Common myeloid progenitor, CD34-positive (primary cell): ENCODE measurements at places on chromosomes 11 and 22.
A peak's percentile ranks its signal among the peaks of the same experiment; 100 is the strongest.

DNA sequence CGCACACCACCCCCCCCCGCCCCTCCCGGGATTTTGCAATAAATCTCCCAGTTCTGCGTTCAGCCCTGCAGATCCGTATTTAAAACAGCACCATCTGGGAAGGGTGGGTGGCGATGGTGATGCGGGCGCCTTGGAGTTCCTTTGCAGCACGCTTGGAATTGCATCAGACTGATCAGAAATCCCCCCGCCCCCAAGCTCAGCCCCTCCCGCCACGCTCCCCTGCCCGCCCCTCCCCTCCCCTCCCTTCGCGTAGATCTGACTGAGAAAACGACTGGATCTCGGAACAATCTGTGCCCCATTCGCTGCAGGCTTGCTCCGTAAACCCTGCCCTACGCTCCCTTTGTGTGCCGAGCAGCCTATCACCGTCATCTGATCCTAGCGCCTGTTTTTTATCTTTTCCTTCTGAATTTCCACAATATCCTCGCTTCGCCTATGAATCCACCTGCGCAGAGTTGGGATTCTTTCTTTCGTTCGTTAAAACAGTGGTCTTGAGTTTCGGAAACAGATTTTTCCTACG lies 18.1 kb upstream of the BDNF start:
- DNase-seq = no peak

DNA sequence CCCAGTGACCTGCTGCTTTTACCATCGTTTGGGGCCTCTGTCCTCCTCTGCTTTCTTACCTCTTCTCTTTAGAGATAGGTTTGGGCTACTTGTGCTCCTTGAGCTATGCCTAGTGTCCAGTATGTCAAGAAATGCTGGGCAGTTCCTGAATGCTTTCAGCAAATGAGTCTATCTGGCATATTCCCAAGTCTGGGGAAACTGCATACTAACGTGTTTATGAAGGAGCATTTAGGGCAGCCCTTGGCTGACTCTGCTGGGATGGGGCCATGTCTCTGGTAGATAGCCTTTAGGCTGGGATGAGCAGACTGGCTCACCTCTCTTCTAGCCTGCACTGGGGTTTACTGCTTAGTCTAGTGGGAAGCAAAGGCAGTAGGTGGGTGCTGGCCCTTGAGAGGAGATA lies 43.7 kb upstream of the SUSD2 start:
- DNase-seq = no peak

GRCh38 chr11:65778431-65778900 lies 2.3 kb downstream of the AP5B1 start:
- DNase-seq = no peak

GRCh38 chr11:115256397-115257197 lies 247.6 kb downstream of the CADM1 start:
- DNase-seq = no peak

GRCh38 chr11:84145616-84146185 lies 859.5 kb upstream of the CCDC90B start:
- no peak for DNase-seq

- peak; percentile 56 for DNase-seq
Observed at GRCh38 chr22:19022755-19023154, 86.7 kb upstream of the PRODH start.

GRCh38 chr11:118088531-118088930 lies 1.8 kb upstream of the SMIM35 start:
- DNase-seq = peak; percentile 96

DNA sequence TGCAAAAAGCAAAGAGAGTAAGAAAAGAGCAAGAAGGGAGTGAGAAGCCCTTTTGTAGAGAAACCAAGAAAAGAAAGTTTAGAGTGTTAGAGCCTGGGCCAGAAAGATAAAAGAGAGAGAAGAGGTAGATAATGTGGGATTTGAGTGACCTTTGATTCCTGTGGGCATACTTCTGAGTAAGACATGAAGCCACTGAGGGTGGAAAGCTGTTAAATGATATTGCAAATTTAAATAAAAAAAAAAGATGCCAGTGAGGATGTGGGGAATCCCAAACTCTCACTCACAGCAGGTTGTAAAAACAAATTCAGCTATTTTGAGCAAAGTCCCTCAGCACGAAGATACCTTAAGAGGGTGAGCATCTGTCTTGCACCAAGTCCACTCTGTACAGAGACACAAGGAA lies 59.4 kb upstream of the TOP3B start:
- DNase-seq = no peak

- no peak for DNase-seq
Observed at GRCh38 chr11:66542362-66542761, 3.5 kb downstream of the ZDHHC24 start.

DNA sequence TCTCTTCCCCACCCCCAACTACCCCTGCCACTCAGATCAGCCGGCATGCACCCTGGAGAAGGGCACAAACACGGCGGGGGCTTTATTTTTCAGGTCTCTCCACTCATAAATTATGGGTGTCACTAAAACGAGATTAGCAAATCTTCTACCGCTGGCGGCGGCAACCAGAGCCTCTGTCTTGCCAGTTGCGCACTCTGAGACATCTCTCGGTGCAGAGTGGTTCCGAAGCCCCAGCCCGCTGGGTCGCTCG lies 125.3 kb upstream of the C11orf58 start:
- no peak for DNase-seq

DNA sequence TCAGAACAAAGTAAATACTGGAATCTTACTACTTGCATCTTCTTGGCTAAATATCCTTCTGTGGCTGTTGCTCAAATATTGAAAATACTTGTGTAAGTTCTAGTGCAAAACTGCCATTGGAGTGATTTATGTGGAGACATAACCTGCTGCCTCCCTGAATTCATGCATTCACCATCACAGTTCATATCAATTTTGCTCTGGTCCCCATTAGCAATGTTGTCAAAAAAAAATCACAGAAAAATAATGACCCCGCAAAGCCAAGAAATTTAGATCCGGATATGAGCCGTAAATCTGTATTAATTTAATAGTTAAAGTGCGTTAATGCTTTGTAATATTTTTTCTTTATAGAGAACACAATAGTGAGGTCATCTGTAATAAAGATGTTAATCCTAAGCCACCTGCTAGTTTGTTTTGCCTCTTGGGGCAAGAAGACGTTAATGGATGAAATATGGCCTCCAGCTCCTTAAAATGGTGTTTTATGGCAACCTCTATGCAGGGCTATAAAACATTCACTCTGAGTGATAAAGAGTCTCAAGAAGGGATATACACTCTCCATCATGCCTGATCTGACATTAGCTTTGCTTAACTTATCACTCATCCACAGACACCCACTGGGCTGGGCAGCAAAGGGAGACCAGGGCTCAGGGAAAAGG lies 255.9 kb downstream of the INSC start:
- DNase-seq = no peak

DNA sequence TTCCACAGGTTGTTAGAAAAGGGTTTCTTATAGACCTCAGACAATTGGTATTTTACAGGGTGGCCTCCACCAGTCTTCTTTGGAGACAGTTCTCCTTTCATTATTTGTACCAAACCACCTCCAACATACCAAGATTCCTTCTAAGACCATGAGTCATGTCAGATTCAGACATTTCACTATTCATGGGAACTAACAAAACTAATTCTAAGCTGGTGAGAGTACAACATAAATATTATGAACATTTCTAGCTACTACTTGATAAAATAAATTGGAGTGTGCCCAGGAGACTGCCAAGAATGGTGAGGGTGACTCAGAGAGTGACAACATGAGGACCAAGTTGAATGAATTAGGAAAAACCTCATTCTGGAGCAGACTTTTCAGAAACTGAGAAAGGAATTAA lies 494.6 kb upstream of the LRRC4C start:
- DNase-seq = no peak

DNA sequence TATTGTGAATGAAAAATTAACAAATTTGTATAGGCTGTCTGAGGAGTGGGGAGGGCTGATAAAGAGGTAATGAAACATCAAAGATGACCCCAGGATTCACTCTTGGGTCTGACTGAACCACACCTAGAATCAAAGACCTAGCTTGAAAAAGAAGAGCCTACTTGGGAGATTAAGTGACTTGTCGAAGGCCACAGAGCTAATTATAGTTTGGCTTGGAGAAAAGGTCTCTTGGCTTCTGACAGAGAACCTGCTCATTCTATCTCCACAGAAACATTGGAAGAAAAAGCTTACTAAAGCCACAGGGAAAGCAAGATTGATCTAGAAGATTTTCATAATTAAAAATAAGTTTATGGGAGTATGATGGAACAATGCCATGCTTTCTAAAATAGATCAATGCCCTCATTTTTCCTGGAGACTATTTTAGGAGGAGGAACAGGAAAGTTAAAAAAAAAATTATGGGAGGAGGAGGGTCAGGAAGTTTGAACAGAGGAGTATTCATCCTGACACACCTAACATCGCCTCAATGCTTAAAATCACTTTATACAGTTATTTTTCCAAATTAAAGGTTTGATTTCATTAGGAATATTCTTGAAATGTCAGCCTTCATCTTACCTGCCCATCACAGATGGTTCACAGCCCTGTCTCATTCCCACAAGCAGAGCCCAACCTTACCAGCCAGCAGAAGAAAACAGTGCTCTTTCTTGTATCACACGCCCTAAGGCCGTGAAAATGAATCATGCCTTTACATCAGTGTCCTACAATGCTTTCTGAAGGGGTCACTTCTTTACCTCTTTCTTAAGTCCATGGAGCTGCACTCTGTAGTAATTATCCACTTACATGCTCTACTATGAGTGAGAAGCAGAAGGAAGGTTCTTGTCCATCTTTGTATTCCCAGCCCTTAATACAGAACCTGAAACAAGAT lies 231.1 kb upstream of the MPPED2 start:
- no peak for DNase-seq

- DNase-seq = no peak
Observed at GRCh38 chr11:111456859-111457730, 55.1 kb downstream of the BTG4 start.

GRCh38 chr11:969651-970205 lies 44.1 kb downstream of the AP2A2 start:
- DNase-seq = no peak

GRCh38 chr11:76510060-76511047 lies 65.5 kb downstream of the EMSY start:
- DNase-seq = no peak

- no peak for DNase-seq
Observed at GRCh38 chr11:37280200-37280599, 682.2 kb upstream of the RAG2 start.

- peak; percentile 55 for DNase-seq
Observed at GRCh38 chr11:129881570-129882170, 13.7 kb downstream of the NFRKB start.

- DNase-seq = no peak
Observed at GRCh38 chr11:110582728-110583432, 129.4 kb downstream of the ARHGAP20 start.

DNA sequence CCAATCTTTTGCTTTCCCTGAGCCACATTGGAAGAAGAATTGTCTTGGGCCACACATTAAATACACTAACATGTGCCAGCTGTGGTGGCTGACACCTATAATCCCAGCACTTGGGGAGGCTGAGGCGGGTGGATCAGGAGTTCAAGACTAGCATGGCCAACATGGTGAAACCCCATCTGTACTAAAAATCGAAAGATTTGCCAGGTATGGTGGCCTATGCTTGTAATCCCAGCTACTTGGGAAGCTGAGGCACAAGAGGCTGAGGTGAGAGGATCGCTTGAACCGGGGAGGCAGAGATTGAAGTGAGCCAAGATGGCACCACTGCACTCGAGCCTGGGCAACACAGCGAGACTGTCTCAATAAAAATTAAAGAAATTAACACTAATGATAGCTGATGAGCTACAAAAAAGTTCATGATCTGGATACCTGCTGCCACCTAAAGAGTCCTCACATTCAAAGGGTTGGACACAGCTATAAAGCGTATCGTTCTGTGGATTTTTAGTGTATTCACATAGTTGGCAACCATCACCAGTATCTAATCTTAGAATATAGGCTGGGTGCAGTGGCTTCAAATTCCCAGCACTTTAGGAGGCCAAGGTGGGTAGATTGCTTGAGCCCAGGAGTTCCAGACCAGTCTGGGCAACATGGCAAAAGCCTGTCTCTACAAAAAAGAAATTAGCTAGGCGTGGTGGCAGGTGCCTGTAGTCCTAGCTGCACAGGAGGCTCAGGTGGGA lies 3.4 kb upstream of the LDHC start:
- no peak for DNase-seq

- DNase-seq = no peak
Observed at GRCh38 chr11:5605849-5606248, 9.4 kb downstream of the TRIM6 start.

DNA sequence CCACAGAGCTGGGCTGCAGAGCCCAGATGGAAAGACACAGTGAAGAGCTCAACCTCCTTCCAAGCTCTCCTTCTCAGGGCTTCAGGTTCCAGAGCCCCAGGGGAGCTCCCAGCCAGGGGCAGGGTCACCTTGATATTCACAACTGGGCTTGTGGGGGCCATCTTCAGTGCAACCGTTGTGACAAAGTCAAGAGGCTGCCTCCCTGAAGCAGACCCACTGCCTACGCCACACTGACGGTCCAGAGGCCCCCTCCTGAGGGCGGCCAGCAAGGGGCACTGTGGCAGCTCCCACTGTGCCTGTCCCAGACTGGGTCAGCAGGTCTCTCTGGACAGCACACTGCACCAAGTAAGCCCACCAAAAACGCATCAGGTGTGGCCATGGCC lies 84.1 kb downstream of the DGCR2 start:
- no peak for DNase-seq

GRCh38 chr11:2666828-2667570 lies 32.8 kb downstream of the KCNQ1OT1 start:
- DNase-seq = no peak

- DNase-seq = no peak
Observed at GRCh38 chr11:26983645-26984044, 10.3 kb upstream of the FIBIN start.

DNA sequence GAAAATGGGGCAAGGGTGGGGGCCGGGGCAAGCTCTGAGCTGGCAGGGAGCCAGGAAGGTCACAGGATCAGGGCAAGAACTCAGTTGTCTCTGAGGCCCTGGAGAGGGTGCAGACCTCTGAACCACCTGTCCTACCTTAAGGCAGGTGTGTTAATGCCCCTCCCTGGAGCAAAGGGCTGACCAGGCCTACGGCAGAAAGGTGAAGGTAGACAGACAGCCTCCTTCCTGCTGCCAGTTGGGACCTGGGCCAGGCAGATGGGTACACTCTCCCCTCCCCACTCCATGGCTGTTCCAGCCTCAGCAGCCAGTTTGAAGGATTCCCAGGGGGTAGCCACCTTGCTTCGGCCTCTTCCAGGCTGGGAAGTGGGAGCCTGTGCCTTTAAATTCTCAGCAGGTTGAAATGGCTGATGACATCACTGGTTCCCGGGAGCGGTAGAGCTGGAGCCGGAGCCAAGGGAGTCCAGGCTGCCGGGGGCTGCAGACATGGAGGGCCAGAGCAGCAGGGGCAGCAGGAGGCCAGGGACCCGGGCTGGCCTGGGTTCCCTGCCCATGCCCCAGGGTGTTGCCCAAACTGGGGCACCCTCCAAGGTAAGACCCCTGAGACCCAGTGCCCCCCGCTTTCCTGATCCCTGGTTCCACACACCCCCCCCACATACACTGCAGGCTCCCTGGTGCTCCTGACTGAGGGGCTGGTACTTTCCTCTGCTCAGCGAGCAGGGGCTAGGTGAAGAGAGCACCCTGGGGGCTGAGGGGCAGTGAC lies at the start of gene INPP5J:
Gene INPP5J (plus strand): TSS at position 435 of the 760 bp plus-strand sequence. CDS start 49 bp downstream, at position 484.
- no peak for DNase-seq

DNA sequence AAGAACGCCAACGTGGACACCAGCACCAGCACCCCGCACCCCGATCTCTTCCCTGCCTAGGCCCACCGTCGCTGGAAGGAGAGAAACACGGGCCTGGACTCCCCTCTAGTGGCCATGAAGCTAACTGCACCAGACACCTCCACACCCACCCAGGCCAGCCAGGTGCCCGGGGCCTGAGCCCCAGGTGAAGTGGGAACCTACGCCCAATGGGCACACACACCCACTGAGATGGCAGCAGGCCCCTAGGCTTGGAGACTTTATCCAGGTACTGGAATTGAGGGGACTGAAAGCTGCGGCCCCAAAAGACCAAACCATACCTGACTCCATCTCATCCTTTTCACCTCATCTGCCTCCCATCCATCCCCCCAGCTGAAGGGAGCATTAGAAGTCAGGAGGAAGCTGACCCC lies 81.0 kb downstream of the BUD13 start:
- peak; percentile 54 for DNase-seq
